ENCODE measurements at places on chromosomes 3 and 15.

- no peak for DNase-seq
These were observed 19.3 kb downstream of the LMCD1 start for GRCh38 chr3:8520816-8521403.

GRCh38 chr15:62275831-62276230, 110.7 kb upstream of the C2CD4B start:
- no peak for DNase-seq

- no peak for DNase-seq
These were observed 105.8 kb downstream of the FNDC3B start for GRCh38 chr3:172145031-172145686.

- DNase-seq: no peak
These were observed 130.8 kb downstream of the GHSR start for GRCh38 chr3:172317481-172317880.

DNA sequence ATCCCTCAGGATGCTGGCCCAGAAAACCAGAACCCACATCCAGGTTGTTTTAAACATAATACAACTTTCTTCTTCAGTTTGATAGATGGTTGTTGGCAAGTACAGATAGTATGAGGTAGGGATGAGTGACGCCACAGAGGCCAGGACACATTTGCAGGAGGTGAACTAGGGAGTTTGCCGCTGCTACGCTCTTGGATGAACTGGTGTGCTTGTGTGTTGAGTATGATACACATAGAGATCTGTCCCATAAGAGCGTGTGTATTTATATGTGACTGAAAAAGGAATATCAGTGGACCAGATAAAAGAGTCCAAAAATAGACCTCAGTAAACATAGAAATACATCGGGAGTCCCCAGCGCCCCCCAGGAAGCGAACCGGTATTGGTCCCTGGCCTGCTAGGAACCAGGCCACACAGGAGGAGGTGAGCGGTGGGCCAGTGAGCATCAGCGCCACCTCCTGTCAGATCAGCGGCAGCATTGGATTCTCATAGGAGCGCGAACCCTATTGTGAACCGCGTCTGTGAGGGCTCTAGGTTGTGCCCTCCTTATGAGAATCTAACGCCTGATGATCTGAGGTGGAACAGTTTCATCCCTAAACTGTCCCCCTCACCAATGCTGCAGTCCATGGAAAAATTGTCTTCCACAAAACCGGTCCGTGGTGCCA, 98.1 kb downstream of the LRRK1 start:
- DNase-seq: no peak

- no peak for DNase-seq
These were observed 50.5 kb downstream of the CTDSPL start for GRCh38 chr3:37912052-37912733.

- no peak for DNase-seq
These were observed 124.1 kb upstream of the TMCO5A start for GRCh38 chr15:37810381-37810780.

DNA sequence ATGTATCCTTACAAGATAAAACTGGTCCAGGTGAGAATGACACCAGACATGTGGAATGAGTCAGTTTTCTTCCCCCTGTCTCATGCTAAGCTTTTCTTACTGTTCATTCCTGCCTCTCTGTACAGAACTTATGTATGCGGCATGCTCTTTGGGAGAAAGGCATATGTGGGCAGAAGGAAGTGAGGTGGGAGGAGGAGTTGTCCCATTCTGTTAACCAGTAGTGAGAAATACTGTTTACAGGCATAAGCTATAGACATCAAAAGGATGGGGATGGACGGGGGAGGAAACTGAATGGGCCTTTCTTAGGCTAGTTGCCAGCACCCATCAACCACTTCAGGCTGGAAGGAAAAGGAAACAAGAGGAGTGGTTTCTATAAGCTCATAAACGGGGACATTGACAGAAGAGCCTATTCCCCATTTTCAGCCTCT, 143.6 kb upstream of the BHLHE40 start:
- DNase-seq: no peak

DNA sequence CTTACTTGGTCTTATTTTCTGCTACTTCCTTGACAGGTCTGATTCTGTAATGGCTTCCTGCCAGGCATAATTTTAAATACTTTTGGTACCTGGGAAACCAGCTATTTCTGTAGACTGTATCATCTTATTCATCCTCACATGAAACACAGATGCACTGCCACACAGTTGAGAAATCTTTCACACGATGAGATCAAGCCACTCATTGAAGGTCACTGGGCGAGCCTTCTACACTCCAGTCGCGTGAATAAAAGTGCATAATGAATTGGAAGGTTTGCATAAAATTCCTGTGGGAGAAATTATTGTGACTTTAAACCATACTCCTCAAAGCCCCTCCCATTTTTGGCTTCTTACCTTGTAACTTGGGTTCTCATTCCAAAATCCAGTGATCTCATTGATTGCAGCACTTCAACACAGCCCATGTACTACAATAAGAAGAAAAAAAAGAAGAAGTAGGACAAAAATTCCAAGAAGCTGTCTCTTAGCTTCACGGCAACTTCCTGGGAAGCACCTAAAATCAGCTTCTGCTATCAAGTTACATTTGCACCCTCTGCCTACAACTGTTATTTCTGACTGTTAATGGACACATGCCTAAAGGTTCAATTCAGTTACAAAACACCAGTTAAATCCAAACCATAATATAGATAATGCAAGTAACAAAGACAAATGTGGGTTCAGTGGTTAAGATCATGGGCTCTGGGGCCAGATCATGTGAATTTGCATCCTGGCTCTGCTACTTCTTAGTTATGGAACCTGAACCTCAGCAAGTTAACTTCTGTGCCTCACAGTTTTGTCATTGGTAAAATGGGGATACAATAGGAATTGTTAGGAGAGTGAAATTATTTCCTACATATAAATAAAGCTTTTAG, 39.0 kb downstream of the SHC4 start:
- DNase-seq: no peak

- DNase-seq: no peak
These were observed 43.2 kb upstream of the EPHB1 start for GRCh38 chr3:134751831-134752230.

DNA sequence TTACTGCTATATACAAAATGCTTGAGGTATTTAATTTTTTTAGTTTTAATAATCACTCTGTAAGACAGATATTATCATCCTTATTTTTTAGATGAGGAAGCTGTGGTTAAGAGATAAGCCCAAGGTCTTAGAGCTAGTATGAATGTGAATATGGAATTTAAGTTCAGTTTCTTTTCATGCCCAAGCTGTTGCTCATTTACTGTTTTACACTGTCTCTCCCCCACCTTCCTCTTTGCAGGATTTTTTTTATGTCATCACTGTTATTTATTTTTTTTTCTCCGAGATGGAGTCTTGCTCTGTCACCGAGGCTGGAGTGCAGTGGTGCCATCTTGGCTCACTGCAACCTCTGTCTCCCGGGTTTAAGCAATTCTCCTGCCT, 22.5 kb downstream of the MAP2K5 start:
- DNase-seq: no peak

GRCh38 chr3:125107363-125107762, 51.6 kb upstream of the HEG1 start:
- DNase-seq: no peak

DNA sequence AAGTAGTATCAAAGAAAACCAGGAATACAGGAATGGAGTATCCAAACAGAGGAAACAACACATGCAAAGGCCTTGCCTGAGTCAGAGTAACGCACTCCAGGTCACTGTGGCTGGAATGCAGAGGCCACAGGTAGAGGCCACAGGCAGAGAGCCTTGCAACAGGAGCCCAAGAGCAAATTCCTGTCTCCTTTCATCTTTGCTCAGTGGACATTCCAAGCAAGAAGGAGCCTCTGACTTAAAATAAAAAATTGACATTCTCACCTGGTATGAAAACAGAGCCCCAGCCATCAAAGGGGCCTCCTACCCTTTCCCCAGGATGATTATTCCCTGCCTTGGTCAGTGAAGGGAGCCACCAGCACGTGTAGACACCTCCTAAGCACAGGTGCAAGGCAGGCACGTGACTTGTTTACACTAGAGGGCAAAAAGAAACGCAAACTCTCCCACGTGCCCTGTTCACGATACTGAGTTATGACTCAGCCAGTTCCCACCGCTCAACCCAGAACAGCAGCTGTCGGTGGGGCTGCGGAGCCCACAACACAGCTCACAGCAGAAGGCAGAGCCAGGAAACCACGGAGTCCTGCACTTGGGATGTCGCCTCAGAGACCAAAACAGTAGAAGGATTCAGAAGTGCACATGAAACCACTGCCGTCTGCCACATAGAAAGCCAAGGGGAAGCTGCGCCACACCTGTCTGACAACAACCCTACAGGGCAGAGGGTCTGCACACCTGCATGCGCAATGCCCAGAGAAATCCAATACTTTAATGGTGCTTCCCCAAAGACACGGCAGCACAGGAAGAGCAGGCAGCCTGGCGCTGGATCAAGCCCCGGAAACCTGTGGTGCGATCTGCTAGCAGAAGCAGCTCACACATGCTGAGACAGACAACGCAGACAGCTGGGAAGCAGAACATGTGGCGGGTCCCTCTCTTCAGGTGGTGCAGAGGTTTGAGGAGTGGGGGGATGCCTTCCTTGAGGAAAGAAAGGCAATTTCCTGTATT, 52.1 kb downstream of the ITGB5 start:
- peak; percentile 8 for DNase-seq

GRCh38 chr15:31135523-31135922, 34.0 kb upstream of the TRPM1 start:
- DNase-seq: no peak
